Mucosa of descending colon (tissue), 3 donors: ENCODE measurements at places on chromosomes 13 and 19. TPM values are rescaled to one million over a fixed set of nuclear protein-coding genes. Genes with fewer than 3 reads are reported as not detected.

- no peak for DNase-seq
Observed at GRCh38 chr19:47861630-47862029, 2.6 kb downstream of the TPRX2 start.

GRCh38 chr13:98970330-98970729 lies 7.5 kb downstream of the DOCK9 start:
- no peak for DNase-seq

- no peak for DNase-seq
Observed at GRCh38 chr19:904545-904944, 8.5 kb downstream of the R3HDM4 start.

DNA sequence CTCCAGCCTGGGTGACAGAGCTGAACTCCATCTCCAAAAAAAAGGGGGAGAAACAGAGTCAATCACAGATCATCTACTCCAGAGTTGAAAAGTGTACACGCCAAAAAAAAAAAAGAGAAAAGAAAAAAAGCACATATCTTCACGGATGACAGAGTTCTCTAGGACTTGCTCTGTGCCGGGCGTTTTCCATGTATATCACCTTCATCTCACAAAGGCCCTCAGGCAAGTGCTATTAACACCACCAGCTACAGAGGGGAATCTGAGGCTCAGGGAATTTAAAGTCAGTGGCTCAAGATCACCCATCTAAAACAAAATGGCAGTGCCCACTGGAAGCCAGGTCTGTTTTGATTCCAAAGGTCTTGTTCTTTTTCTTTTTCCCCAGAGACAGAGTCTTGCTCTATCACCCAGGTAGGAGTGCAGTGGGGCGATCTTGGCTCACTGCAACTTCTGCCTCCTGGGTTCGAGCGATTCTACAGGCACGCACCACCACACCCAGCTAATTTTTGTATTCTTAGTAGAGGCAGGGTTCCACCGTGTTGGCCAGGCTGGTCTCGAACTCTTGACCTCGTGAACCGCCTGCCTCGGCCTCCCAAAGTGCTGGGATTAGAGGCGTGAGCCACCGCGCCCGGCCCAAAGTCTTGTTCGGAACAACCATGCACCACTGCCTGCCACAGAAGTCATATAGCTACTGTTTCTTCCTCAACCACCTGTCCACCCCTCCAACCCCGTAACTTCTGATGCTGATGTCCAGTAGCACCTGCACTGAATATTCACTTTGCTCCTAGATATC lies 42.2 kb downstream of the SAE1 start:
- no peak for DNase-seq

DNA sequence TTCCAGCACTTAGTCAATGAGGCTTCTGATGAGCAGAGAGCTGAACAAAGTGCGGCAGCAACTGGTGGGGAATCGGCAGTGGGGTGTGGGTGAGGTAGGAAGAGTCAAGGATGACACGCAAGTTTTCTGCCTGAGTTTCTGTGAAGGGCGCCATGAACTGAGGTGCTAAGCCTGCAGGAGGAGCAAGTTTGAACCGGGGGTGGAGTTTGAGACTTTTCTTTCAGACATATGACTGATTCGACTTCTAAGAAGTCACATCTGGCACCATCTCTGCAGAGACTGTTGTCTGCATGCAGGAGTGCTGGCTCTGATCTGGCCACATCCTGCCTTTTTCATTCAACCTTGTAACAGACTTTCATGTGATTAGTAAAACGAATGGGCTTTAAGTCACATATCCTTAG lies 14.8 kb upstream of the GPI start:
- DNase-seq: peak; percentile 33

GRCh38 chr13:34352958-34353357 lies 535.0 kb downstream of the RFC3 start:
- DNase-seq: no peak

- no peak for DNase-seq
Observed at GRCh38 chr13:92954746-92955145, 271.9 kb upstream of the GPC6 start.

DNA sequence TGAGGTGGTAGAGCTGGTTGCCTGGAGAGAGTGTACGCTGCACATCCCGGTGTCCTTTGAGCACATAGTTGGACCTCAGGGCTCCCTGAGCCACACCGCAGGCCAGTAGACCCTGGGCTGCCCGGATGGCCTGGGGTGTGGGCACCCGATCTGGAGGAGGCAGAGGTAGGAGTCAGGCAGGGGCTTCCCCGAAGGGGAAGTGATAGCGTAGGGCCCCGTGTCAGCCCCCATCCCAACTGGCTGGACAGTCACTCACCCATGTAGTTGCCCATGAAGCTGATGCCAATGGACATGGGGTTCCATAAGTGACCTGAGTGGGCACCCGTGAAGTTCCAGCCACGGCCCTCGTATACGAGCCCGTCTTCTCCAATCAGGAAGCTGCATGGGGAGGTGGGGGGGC lies 3.6 kb downstream of the PGLYRP1 start:
- DNase-seq: no peak

DNA sequence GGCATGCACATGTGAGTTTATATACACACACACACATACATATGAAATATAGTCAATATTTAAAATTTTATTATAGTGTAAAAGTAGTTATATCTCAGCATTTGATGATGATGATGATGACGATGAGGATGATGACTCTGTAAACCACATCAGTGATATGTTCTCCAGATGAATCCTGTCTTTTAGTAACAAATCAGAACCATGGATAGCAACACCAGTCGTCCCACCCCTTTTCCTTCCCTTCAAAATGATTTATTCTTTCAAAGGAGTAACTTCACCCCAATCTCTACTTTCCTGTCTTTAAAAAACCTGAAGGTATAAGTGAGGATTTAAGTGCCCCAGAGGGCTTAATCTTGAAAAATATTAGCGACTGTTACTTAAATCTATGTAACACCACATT lies 74.1 kb downstream of the DCLK1 start:
- DNase-seq: no peak

GRCh38 chr19:42254089-42254849 lies 659 bp downstream of the ERF start:
- peak; percentile 91 for DNase-seq

DNA sequence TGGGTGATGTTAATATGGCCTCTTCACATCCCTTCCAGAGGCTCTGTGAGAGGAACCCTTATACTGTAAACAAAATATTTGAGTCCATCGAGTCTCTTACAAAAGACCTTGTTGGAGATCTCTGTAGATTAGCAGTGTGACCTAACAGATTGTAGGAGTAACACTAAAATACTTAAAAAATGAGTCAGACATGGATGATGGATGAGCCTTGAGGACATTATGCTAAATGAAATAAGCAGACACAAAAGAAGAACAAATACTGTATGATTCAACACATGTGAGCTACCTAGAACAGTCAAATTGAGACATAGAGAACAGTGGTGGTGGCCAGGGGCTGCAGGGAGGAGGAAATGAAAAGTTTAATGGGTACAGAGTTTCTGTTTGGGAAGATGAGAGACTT lies 152.2 kb upstream of the UBL3 start:
- no peak for DNase-seq

DNA sequence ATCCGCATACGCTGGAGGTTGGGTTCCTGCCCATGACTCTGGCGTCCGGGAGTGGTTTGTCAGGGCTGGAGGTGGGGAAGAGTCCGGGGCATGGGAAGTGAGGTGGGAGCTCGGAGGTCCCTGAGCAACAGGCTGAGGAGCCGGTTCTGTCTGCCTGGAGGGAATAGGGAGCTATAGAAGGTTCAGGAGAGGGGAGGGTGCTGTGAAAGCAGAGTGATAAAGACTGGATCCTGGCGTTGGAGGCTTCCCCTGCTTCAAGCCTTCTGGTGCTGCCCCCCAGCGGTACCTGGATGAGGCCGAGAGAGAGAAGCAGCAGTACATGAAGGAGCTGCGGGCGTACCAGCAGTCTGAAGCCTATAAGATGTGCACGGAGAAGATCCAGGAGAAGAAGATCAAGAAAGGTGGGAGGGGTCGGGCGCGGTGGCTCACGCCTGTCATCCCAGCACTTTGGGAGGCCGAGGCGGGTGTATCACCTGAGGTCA lies 2.6 kb downstream of the HMG20B start:
- DNase-seq: no peak

- DNase-seq: no peak
Observed at GRCh38 chr13:41813426-41813825, 147.5 kb downstream of the VWA8 start.

- DNase-seq: no peak
Observed at GRCh38 chr13:65595916-65596315, 1634.2 kb downstream of the PCDH9 start.

GRCh38 chr13:51804295-51805172 lies 571 bp upstream of the DHRS12 start:
- DNase-seq: peak; percentile 60

GRCh38 chr19:42919757-42920079 lies 2.0 kb upstream of the PSG6 start:
- no peak for DNase-seq

DNA sequence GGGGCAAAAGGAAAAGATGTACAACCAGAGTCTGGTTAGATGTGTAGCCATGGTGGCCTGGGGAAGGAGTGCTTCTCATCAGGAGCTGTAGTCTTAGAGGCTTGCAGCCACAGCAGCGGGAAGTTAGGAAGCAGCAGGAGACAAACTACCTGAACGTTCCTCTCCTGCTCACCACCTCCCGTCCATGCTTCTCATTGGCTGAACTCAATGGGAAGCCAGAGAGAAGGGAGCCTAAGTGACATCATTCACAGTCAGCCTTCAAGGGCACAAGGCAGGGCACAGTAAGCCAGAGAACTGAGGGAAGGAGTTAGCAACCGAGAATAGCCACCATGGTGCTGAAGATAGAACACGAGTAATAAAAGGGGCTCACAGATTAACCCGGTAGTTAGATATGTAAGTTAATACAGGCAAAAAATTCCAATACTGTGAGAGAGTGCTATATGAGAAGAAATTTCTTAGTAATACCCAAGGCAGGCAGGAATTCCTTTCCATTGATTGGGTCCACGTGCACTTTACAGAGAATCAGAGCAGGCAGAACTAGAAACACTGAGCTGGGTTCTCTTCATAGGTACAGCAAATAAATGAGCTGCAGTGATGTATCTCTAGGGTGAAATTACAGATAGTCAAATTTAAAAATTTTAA lies 391.5 kb upstream of the DACH1 start:
- no peak for DNase-seq

DNA sequence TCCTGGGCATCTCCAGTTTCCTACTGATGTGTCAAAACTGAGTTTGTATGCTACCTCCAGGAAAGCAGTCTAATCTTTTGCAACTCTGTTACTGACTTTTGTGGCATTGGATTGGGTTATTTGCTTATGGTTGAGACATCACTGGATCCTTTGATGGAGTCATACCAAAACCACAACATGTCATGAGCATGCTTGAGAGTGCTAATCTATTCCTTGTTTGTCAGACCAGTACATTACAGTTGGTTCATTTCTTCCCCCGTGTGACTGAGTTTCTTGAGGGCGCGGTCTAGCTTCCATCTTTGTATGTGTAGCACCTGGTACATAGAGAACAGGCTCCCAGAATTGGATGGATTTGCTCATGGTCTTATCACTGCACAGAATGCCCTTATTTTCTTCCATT lies 43.2 kb downstream of the SUGT1 start:
- no peak for DNase-seq

- DNase-seq: no peak
Observed at GRCh38 chr19:7738023-7738422, 6.1 kb upstream of the CLEC4G start.

Gene NCCRP1
- total RNA-seq: not detected

Gene FUT3
- total RNA-seq: 215 TPM

Gene ZNF610
- total RNA-seq: 1.7 TPM

Gene NLRP5
- not detected for total RNA-seq

Gene NDUFB7
- total RNA-seq: 241 TPM

Gene CLDND2
- 1.3 TPM for total RNA-seq
